ENCODE measurements at places on chromosomes 2 and 18.

DNA sequence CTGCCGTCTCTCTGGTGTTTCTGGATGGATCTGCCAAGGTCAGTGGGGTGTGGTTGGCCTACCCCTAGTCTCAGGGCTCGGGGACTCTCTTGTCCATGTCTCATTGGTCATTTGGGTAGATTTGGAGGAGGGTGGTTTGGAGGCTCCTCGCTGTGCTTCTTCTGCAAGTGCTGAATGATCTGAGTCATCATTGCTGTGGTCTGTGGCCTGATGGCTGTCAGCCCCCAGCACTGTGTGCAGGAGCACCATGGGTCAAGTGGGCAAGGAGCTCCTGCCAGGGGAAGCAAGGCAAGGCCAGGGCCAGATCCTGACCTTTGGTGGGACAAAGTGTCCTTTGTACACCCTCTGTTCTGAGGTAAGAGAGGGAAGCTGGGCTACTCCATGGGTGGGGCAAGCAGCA is 221.8 kb downstream of the FHOD3 start:
- no peak for DNase-seq

DNA sequence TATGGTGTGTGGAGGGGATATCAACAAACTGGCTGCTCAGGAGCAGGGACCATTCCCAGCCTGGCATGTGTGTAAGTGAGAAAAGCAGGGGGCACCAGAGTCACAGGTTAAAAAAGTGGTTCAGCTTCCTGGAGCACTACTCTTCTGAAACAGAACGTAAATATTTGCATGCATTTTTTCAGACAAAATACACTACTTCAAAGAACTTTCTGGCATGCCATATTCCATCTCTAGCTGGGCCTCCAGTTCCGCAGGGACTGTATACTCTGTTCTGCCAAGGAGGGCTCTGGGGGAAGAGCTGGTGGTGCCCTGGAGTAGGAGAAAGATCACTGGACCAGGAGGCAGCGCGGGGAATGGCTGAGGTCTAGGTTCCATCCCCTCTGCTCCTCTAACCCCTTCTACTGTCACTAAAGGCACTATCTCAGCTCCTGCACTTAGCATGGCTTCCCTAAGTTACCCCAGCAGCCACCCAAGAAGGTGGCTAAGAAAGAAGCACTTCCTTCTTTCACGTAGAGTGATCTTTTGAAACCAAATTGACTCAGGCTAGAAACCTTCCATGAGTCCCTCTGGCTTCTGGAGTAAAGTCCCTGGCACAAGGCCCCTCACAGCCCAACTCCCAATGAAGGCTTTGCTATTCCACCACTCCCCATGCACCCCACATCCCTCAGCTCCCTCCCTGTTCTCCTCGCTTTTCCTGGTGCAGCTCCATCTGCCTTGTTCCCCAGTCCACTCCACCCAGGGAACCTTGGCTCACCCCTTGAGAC is 57.6 kb upstream of the CABLES1 start:
- DNase-seq: no peak

DNA sequence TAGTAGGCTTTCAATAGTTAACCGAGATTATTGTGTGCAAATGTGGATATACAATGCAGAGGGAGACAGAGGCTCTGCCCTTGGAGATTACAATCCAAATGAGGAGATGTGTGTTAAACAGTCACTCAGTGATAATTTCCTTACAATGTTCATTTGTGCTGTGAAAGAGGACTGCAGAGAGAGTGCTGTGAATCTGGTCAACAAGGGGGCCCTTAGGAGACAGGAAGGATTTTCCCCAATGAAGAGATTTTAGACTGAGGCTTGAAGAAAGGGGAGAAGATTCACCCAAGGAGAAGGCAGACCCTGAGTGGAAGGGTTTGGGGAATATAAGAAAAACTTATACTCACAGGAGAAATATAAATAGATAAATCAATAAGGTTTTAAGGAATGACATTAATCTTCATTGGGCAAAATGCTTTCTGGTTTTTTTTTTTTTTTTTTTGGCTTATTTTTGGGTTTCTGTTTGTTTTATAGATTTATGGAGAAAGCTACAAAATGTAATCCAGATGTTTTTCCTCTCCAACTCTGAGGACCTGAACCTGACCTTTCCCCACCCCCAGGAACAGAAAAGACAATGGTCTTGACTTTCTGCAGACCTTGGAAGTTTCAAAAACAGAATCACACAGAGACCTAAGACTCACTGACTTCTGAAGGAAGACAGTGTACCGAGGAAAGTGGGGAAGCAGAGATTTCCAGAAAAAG is 151.3 kb upstream of the SERPINE2 start:
- DNase-seq: no peak

DNA sequence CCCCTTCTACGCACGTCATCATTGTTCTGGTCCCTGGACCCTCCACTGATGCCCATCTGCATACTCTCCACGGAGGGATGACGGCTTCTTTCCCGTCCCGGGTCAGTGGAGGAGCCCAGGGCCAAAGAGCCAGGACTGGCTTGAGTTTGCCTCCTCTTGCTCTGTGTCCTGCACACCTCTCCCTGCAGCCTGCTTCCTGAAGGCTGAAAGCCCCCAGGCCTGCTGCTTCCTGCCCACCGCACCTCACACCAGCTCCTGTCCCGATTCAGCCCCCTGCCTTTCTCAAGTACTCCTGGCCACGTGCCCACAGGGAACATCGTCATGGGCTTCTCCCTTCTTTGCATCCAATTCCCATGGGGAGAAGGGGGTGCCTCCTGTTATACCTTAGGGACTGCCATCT is 7.1 kb downstream of the ADCY3 start:
- no peak for DNase-seq

DNA sequence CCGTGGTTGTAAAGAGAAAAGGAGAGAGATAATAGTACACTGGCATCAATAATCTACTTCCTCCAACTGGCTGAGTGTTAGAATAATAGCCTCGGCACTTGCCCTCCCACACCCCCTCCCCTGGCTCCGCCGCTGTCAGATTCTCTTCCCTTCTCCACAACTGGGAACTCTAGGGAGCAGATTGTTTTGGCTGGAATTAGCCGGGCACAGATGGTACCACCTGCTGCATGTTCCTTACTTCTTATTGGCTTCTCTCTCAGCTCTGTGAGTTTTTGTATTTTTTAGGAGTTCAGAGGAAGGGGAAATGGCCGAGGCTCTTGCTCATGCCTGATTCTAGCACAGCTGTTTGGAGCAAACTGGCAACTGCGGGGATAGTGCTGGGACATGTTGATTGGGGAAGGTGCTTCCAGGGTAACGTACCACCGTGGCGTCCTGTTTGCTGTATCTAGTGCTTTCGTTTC is 140.0 kb downstream of the ZEB2 start:
- no peak for DNase-seq

- DNase-seq: no peak
These were observed 211.1 kb downstream of the PTPRM start for GRCh38 chr18:7778181-7778580.

GRCh38 chr2:218284106-218284811 is 8.0 kb downstream of the TMBIM1 start:
- DNase-seq: no peak
